HT-29 (cell line): ENCODE measurements at places on chromosomes 3 and 15. TPM values are rescaled to one million over a fixed set of nuclear protein-coding genes. Genes with fewer than 3 reads are reported as not detected.

- DNase-seq = no peak
These were observed 78.8 kb downstream of the SOX2 start for GRCh38 chr3:181790561-181790960.

DNA sequence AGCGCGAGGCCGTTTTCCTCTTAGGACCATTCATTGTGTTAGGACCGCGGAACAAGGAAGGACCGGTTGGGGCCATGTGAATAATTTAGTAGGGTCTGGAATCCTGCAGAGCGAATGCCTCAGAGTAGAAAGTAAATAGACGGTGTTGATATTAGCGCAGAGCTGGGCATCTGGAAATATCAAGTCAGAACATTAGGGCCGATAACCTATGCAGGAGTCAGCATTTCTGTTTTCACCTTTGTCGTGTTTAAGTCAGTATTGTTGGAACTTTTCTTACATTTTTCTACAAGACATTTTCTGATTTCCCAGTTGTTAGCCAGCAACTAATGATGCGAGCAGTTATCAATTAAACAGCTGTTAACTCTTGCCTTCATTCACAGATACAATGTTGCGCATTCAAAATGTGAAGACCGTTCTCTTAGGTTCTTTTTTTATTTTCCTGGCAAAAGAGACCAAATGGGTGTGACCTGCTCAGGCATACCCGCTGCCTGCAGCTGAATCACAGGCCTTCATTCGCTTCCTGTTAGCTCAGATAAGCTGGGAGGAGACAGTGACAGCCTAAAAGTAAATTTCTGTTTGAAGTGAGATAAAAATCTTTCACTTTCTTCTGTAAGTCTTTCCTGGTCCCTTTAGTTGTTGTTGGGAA is 966 bp upstream of the PKM start:
- DNase-seq = peak; percentile 83

- DNase-seq = peak; percentile 33
These were observed 133.4 kb downstream of the TPRA1 start for GRCh38 chr3:127457094-127457475.

- DNase-seq = no peak
These were observed 2.3 kb downstream of the MEGF11 start for GRCh38 chr15:66251065-66251789.

GRCh38 chr15:81781395-81781794 is 264.4 kb downstream of the MEX3B start:
- no peak for DNase-seq

The GOLGA8T gene
- not detected in 2 replicates for total RNA-seq

DNA sequence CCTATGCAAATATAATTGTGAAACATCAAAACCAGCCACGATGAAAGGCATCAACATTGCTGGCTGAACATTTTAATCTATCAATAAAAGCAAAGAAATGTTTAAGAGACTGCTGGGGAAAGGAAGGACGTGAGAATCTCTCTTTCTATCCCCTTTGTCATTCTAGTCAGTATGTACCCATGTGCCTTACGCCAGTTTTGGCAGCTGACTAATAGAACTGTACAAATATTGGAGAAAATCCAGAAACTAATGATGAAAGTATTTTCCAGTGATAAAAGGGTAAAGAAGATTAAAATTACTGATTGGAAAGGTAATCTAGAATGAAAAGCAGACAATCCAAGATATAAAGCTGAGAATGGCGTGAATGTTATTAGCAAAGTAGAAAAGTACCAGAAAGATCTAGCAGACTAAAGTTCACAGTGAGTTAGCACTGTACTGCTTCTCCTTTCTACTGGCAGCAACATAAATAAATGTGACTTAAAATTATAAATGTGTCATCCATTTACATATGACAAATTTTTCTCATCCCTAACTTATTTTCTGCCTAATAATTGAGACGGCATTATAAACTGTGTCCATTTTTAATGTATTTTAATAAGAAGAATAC is 401.9 kb upstream of the CNTN4 start:
- no peak for DNase-seq

GRCh38 chr3:177968891-177969290 is 567.3 kb upstream of the KCNMB2 start:
- DNase-seq = no peak

GRCh38 chr3:134377896-134378295 is 3.6 kb upstream of the AMOTL2 start:
- DNase-seq = no peak

GRCh38 chr3:180764481-180764880 is 85.2 kb upstream of the CCDC39 start:
- no peak for DNase-seq

DNA sequence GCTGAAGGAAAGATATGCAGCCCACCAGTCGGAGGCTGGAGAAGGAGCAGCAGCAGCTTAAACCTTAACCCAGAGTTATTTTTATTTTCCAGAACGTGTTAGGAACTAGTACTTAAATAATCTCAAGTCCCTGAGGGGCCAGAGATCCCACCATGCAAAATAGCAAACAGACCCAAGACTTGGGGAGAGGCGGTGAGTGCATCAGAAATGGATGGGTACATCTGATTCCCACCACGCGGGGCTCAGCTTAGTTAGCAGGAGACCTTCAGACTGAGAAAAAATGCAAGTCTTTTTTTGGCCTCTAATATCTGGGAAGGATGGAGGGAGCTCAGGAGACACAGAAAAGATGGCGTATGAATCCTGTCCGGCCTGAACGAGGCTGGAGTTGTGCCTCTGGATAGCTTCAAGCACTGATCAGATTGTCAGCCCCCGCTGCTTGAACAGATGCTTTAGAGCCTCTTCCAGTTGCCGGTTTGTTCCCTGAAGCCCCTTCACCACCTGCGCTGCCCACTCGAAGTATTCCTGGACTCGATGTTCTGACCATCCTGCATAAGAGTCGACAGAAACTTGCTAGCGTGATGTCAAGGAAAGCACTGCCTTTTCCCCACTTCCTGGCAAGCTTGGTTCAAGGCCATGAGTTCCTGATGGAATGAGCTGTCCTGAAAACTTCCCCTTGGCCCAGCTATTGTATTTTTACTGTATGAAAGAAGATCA is 1.3 kb downstream of the HDDC3 start:
- DNase-seq = peak; percentile 9

GRCh38 chr3:177440456-177441104 is 243.3 kb upstream of the TBL1XR1 start:
- no peak for DNase-seq

DNA sequence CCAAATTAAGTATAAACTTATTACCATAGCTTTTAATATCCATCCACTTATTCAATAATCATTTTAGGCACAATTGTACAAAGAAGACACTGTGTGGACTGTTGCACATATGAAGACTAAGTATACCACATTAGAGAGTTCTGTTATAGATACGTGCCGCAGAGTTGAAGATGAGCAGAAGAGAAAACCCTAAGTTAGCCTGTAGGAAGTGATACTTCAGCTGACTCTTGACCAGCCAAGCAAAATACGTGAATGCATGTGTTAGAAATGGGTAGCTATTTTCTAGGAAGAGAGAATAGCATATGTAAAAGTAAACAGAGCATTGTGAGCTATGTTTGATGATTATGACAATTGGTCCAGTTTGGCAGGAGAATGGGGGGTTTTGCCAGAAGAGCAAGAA is 272.0 kb upstream of the ATP11B start:
- DNase-seq = no peak

DNA sequence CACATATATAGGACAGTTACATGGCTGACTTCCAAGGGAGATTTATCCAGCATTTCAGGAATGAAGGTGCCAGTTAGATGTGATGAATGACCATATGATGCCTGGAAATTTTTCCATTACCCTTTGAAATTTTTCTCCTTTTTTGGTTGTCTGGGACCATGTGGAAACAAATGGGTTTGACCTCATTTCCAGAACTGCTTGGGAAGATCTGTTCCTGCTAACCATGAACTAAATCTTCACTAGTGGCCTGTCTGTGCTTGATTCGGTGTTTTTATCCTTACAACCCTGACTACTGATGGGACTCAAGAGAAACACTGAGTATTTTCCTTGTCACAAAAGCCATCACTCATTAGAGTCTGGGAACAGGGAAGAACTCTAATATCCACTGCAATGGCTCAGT is 409.4 kb downstream of the PDCD6IP start:
- DNase-seq = no peak

DNA sequence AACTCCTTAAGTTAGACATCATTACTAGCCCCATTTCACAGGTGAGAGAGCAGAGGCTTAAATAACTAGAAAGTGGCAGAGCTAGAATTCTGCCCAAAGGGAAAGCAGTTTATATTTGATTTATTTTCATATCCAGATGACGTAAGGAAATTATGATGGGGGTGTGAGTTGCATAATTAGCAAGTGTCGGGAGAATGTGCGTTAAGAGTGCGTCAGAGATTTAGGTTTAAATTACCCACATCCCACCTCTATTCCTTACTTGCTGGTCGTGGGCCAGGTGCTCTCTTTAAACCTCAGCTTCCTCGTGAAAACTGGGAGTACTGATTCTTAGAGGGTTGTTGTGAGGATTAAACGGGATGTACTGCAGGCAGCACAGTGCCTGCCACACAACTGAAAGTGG is 32.3 kb downstream of the FSTL1 start:
- DNase-seq = no peak

The ETV5 gene
- total RNA-seq = 25.4 and 39.6 TPM in 2 replicates

The KLHDC8B gene
- total RNA-seq = 0.42 TPM in 1 of 2 replicates, not detected in the other

DNA sequence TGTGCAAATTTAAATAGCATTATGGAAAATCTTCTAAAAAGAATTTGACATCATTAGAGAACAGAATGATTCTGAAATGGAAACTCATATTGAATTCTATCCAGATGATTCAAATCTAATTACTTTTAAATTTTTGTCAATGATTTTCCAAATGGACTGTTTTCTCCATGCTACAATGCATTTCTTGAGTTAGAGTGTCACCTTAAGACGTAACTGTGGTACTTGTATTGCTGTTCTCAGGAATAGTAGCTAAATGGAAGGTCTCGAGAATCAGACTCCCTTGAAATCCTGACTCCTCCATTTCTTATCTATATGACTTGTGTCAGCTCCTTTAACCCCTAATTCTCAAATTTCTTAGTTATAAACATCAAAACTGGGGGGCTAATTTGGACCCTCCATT is 102.3 kb downstream of the P2RY1 start:
- DNase-seq = no peak

- DNase-seq = no peak
These were observed 57.2 kb downstream of the OXNAD1 start for GRCh38 chr3:16322189-16322588.

- DNase-seq = no peak
These were observed 9.5 kb downstream of the MAN2C1 start for GRCh38 chr15:75358771-75359536.

DNA sequence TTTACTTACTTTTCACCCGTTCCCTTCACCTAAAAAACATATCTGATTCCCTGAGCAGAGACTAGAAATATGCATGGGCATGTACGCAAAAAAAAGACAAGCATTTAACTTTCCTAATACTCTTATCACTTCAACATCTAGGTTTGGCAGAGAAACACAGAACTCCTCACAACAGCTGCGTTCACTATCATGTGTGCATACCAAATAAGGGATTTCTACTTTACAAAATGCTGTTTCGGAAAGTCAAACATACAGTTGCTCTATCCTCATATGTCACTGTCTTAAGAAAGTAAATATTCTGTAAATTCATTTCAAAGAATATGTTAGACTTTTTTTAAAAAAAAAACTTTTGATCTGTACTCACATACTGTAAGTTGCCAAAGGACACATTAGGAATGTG is 65.1 kb upstream of the CBLB start:
- DNase-seq = no peak

DNA sequence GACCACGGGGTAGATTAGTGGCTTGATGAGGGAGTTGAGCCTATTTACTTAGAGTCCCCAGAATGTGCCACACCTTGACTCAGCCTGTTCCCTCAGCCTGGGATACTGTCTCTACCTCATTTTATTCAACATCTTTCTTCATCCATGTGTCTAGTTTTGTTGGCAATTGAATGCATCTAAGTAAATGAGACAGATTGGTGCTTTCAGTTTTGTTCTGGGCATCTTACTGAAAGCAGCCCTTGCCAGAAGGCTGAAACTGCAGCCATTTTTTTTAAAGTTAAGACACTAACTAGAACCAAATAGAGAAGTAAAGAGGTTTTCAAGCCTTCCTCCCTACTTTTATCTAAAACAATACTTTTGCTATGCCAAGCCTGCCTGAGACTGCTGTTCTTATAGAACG is 246.8 kb downstream of the SLCO3A1 start:
- no peak for DNase-seq

DNA sequence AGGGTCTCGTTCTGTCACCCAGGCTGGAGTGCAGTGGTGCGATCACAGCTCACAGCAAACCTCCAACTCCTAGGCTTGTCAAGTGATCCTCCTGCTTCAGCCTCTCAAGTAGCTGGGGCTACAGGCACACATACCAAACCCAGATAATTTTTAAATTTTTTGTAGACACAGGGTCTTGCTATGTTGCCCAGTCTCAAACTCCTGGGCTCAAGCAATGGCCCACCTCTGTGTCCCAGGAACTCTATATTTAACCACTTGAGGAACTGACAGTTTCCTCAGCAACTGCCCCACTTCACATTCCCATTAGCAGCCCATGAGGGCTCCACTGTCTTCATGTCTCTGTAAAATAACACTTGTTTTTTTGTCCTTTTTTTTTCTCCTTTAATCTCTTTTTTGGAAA is 68.4 kb downstream of the TAMM41 start:
- no peak for DNase-seq

GRCh38 chr15:81288616-81289015 is 35.3 kb downstream of the STARD5 start:
- no peak for DNase-seq

DNA sequence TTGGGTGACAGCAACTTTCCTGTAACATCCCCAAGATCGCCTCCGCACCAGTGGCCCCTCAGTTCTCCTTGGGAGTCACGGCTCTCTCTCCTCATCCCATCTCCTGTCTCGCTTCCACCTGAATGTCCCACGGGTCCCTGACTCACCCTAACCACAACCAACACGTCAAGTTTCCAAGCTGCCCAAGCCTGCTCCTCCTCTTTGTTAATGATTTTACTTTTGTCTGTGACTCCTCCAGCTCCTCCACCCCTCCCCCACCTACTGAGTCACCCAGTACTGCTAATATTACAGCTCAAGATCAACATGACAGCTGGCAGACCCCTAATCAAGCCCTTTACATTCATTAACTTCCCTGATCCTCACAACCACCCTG is 39.3 kb downstream of the BDH1 start:
- peak; percentile 98 for DNase-seq

- DNase-seq = no peak
These were observed 4.1 kb downstream of the SPATA12 start for GRCh38 chr3:57064572-57064971.

DNA sequence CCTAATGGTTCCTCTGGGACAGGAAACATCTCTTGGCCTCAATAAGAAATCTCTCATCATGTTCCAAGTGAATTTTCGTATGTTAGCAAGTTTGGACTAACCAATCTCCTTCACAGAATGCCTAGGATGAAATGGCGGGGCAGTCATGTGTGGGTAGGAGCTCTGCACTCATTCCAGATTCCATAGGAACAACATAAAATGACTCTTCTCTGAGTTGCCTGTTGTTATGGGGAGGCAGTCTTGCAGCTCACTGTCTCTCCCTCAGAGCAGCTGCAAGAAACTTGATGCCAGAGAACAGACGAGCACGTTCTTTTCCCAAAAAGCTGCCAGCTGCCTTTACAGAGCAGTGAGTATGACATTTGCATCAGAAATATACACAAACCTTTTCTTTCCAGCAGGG is 34.1 kb downstream of the SPATA12 start:
- no peak for DNase-seq

- no peak for DNase-seq
These were observed 23.1 kb downstream of the SRPRB start for GRCh38 chr3:133828576-133829309.

- no peak for DNase-seq
These were observed 1077.4 kb downstream of the EPHA3 start for GRCh38 chr3:90184861-90185260.

The OSBPL10 gene
- 38.2 and 65.1 TPM in 2 replicates for total RNA-seq

GRCh38 chr3:179149406-179149867 is 1.3 kb downstream of the PIK3CA start:
- peak; percentile 53 for DNase-seq
